ENCODE measurements at places on chromosomes 3 and 15.

GRCh38 chr3:111971533-111972130 is 7.2 kb upstream of the ABHD10 start:
- DNase-seq: no peak

- no peak for DNase-seq
Measured at GRCh38 chr3:194043516-194043915, 92.4 kb upstream of the HES1 start.

- no peak for DNase-seq
Measured at GRCh38 chr3:158405507-158405906, 165.5 kb upstream of the MLF1 start.

DNA sequence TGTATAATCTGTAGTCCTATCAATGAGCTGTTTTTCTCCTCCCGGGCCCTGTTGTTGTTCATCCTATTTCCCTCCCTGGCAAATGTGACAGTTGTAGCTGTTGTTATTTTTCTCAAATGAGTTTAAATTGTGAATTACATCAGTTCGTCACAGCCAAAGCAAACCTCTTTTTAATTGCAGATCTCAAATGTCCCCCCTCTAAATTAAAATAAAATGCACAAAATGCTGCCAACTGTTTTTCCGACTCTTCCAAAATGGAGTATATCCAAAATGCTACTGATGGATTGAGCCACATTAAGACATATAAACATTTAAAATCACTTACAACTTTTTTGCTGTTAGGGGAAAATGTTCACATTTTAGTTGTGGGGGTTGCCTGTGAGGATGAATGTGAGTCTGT is 29.8 kb upstream of the SUCLG2 start:
- no peak for DNase-seq

GRCh38 chr15:61115679-61116078 is 113.4 kb downstream of the RORA start:
- DNase-seq: no peak

GRCh38 chr15:37695719-37696118 is 238.7 kb upstream of the TMCO5A start:
- no peak for DNase-seq

- no peak for DNase-seq
Measured at GRCh38 chr15:64089543-64090280, 3.9 kb downstream of the CIAO2A start.

DNA sequence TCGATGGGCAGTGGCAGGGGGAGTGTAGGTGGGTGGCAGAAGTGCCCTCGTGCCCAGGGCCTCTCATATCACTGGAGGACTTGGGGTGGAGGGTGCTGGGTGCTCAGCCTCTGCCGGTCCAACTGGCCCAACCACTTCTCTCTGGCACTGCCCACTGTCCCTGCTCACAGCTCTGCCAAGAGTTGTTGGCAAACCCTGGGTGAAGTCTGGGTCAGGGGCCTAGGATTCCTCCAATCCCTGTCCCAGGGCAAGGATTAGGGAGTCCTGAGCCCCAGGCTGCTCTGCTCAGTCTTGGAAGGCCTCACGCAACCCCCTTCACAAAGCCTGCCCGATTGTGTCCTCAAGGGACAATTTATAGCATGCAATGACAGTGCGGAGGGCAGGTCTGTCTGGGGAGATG is 5.2 kb upstream of the PRKCD start:
- no peak for DNase-seq

DNA sequence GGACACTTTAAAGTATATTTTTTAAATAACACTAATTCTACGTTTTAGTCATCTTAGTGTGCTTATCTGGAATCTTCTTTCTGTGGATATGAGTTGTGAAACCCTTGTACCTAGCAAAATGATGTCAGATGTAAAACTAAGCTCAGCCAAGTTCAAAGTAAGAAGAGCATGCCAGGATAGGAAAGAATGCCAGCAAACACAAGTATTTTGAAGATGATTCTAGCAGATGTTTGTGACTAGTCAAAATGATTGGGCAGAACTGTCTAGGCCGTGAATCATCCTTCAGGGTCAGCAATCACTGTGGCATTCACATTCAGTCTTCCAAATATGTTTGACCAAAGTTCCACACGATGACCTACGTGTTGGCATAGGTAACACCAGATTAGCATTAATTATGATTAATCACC is 5.4 kb upstream of the PLOD2 start:
- no peak for DNase-seq

GRCh38 chr3:20490996-20491395 is 305.0 kb upstream of the SGO1 start:
- no peak for DNase-seq

DNA sequence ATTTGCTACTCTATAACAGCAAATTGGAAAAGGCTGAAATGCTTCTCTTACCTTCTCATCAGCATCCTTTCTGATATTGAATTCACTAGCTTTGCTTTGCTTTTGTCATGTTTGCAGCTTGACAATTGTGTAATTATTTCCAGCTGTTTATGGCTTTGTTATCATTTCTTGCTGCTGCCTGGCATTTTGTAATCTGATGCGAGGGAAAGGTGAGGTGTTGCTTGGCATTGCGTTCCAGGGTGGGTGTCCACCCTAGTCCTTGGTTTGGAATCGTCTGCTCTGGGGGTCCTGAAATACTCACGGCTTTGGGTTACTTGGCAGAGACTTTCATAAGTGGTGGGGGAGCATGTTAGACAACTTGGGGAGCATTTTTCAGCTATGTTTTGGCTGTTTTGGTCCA is 2.9 kb downstream of the CACNA2D3 start:
- DNase-seq: no peak

GRCh38 chr3:17874636-17875035 is 132.2 kb upstream of the TBC1D5 start:
- DNase-seq: no peak

DNA sequence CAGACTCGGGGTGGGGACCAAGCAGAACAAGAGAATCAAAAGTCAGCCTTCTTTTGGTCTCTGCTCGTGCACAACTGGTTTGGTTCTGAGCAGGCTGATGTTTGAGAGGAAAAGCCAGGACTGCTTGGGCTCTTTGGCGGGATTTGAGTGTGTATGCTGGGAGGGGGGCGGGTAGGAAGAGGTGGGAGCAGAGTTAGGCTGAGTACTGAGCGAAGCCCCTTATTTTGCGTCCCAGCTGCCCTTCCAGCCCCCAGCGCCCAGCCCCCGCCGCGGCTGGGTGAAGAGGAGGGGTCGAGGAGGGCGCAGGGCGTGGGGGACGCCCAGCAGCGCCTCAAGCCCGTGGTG is 153.5 kb upstream of the GOLIM4 start:
- DNase-seq: no peak

GRCh38 chr15:43439268-43439667 is 53.7 kb downstream of the TP53BP1 start:
- DNase-seq: no peak

- no peak for DNase-seq
Measured at GRCh38 chr3:194787650-194788049, 102.0 kb downstream of the FAM43A start.

DNA sequence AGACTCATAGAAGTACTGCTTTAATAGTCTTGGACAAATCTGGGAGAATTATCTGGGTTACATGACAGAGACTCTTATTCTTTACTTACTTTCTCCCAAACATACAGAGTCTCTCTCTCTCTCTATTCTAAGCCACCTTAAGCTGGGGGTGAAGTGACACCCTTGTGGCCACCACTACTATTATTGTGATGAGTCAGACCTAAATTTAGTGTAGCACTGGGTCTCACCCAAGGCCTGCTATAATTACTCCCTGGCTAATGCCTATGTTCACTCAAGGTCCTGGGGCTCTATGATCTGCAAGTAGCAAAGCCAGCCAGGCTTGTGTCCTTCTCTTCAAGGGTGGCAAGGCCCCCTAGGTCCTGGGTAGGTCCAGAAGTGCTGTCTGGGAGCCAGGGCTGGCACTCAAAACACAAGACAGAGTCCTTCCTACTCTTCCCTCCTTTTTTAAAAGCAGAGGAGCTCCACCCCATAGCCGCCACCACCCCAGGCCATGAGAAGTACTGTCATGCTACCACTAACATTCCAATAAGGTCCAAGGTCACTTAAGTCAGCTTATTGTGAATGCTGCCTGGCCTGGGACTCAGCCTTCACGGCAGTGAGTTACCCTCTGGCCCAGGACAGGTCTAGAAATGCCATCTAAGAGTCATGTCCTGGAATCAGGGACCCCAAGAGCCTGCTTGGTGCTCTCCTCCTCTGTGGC is 183.6 kb downstream of the POLQ start:
- no peak for DNase-seq

- DNase-seq: no peak
Measured at GRCh38 chr15:63065262-63066221, 23.0 kb downstream of the TPM1 start.

DNA sequence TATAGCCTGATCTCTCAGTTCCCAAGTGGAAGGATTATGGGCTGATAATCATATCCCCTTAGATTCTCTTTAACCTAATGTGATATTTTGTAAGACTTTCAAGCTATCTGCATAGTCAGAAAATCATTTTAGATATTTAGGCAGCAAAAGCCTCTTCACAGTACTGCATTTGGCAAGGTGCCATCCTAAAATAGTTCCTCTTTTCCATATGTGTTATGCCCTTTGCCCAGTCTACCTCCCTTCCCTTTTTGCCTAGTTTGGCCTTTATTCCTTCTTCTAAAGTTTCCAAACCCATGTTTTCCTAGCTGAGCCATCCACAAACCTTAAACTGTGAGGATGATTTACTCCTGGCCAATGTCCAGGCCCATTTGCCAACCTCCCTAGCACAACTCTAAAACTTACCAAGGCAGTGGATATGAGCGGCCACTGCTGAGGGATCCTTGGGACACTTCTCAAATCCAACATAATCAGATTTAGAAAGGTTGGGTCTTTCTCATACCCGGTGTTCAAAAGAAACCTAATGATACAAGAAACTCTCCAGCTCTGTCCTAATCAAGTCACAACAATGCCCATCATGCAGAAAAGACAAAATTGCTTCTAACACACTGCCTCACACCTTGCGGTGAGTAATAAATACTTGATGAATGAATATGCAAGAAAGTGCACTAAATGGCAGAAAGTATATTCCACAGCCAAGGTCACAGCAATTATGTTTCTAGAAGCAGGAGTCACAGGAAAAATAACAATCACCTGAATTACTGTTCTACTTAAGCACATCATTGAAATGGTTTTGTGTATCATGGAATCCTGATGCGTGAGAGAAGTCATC is 493.9 kb downstream of the NLGN1 start:
- no peak for DNase-seq

- DNase-seq: no peak
Measured at GRCh38 chr15:87901926-87902690, 354.4 kb downstream of the NTRK3 start.

DNA sequence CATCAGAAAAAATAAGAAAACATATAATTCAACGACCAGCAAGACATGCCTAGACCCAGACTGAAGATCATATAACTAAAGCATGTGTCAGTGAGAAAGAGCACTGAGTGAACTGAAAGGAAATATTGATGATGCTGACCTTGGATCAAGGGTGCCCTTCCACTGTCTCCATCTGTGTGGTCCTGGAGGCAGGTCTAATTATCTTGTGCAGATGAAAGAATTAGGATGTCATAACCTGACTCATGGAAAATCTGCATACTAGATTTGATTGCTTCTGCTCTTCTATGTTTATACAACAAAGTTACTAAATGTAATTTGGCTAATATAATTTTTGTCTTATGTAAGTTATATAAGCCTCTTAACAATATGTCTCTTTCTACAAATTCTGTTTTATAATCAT is 264.6 kb upstream of the TGFBR2 start:
- DNase-seq: no peak

- no peak for DNase-seq
Measured at GRCh38 chr15:89526601-89527441, 30.4 kb upstream of the RHCG start.

- DNase-seq: no peak
Measured at GRCh38 chr3:153577059-153577736, 415.2 kb downstream of the RAP2B start.

DNA sequence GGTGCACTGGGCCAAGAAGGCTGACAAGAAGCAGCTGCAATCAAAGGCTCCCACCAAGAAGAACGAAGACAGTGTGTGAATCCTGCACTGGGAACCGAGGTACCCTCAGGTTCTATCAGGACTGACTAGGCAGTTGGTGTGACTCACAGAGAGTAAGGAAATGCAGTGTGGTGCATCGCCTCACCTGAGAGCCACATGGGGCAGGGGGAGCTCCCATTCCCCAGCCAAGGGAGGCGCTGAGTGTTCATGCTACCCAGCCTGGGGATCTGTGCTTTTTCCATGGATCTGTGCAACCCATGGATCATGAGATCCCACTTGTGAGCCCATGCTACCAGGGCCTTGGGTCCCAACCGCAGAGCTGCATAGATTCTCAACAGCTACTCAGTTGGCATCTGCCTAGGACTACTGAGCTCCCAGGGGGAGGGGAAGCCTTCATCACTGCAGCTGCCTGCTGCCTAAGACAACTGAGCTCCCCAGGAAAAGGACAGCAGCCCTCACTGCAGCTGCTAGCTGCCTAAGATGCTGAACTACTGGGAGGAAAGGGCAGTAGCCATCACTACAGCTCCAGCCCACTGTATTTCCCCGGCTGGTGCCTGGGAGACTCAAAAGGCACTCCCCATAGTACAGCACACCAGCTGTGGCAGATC is 6.9 kb upstream of the PLSCR2 start:
- no peak for DNase-seq

DNA sequence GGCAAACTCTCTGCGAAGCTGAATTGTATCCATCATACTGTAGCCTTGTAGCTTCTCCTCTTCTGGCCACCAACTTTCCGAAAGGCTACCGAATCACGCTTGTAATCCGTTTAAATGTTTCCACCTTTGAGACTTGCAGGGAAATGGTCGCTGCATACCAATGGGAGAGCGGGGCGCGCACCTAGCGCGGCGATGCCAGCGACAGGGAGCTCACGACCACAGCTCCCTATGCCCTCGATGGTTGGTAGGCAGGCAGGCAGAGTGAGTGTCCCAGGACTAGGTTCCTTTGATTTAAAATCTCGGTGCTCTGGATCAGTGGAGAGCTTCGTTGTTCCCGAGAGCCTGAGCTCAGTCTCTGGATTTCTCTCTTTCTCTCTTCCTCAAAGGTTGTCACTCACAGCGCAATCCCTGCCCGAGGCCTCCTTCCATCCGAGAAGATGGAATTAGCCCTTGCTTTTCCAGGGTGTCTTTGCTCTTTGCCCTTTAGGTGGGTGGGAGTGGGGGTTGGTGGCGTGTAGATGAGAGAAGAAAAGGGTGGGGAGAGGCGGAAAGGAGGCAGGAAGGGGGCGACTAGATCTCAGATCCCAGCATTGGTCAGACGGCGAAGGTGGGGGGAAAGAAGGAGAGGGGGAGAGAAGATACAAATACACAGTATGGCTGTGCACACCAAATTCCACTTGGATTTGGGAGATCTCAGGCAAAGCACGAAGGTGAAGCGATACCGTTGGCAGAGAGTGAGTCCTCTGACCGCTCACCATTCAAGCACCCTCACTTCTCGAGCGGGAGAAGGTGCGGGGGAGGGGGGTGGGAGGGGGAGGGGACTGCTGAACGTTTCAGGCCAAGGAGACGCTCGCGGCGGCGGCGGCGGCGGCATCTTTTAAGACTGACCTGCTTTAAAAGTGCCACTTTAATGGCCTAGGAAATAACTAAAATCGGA is at the start of gene SLITRK3:
Gene SLITRK3 (minus strand): TSS at position 745 of the 937 bp plus-strand sequence. CDS start 5,554 bp downstream, outside the sequence.
- no peak for DNase-seq

GRCh38 chr3:20154928-20155327 is 31.1 kb downstream of the SGO1 start:
- no peak for DNase-seq
